ENCODE measurements at places on chromosomes 16 and 17. TPM values are rescaled to one million over a fixed set of nuclear protein-coding genes. Genes with fewer than 3 reads are reported as not detected.

Gene KRT32
- not detected for total RNA-seq

Gene CHST5
- total RNA-seq: not detected

Gene GJC1
- total RNA-seq: 10.2 TPM

Gene TEX19
- under 0.01 TPM for total RNA-seq

Gene RHBDL3
- total RNA-seq: 0.17 TPM

Gene CACNG5
- not detected for total RNA-seq

Gene KRT20
- not detected for total RNA-seq

Gene NAGS
- total RNA-seq: 2.2 TPM

Measured in bronchial smooth muscle cell (primary cell).